ENCODE measurements at places on chromosomes 2 and 18.

DNA sequence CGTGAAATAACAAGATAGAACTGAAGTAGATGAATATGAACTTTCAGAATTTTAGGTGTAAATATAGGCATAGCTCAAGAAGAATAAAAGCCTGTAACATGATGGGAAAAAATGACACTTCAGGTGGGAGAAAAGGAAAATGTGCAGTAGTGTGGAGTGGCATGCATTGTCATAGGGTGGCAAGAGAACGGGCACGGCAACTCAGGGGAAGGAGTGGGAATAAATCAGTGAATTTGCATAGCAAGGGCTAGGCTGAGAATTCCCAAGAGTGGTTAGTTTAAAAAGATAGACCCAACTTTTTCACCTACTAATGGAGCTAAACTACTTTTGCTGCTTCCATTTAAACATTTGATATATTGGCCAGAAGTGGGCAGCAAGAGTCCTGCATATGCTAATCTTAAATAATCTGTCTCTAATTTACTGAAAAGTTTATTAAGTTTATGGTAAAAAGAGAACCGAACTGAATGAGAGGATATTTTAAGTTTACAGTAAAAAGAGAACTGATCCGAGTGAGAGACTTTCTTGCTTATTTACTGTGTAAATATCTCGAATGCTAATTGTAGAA lies 228.1 kb downstream of the CTNNA2 start:
- DNase-seq: no peak

GRCh38 chr2:211748339-211748738 lies 790.3 kb downstream of the ERBB4 start:
- DNase-seq: no peak

- no peak for DNase-seq
Measured at GRCh38 chr18:75216212-75216910, 5.8 kb downstream of the TSHZ1 start.

GRCh38 chr2:85231468-85231805 lies 96.4 kb downstream of the TGOLN2 start:
- no peak for DNase-seq

- DNase-seq: no peak
Measured at GRCh38 chr18:79872527-79873444, 75.0 kb downstream of the KCNG2 start.

GRCh38 chr2:19609266-19609665 lies 250.8 kb upstream of the OSR1 start:
- no peak for DNase-seq
